ENCODE measurements at places on chromosomes 2 and 18. TPM values are rescaled to one million over a fixed set of nuclear protein-coding genes. Genes with fewer than 3 reads are reported as not detected.

Gene TMEM127
- 97.8 TPM for total RNA-seq

Gene ALPP
- total RNA-seq = not detected

Gene TACR1
- total RNA-seq = not detected

Gene ANKRD23
- 11.5 TPM for total RNA-seq

Gene ADD2
- total RNA-seq = 3.9 TPM

Gene PSMG2
- total RNA-seq = 61.5 TPM

Gene TUBA4B
- total RNA-seq = not detected

Gene C2orf66
- total RNA-seq = not detected

Gene ZNF385B
- 4.9 TPM for total RNA-seq

Gene GKN2
- total RNA-seq = not detected

Gene CXCR1
- total RNA-seq = 0.47 TPM

Gene SCYGR4
- total RNA-seq = not detected

Gene STK39
- total RNA-seq = 18.3 TPM

Gene MALL
- 10.6 TPM for total RNA-seq

Gene SPRED2
- total RNA-seq = 17.5 TPM

DNA sequence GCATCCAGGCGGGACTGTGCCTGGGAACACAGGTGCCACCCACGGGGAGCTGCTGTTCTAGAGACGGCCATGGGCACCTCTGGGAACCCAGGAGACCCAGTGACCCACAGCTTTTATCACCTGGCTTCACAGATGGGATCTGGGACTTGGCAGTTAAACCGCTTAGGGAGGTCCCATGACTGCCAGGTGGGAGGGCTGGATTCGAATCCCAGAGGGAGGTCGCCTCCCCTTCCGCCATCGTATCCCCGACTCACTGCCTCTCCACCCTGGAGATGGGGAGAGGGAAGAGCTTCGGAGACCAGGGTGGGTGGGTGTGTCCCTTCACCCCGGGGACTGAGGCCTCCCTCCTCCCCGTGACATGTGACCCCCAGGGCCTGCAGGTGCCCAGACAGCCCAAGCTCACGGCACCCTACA is 169.4 kb downstream of the RTP5 start:
- no peak for DNase-seq

GRCh38 chr2:158926478-158926948 is 41.9 kb upstream of the TANC1 start:
- no peak for DNase-seq

GRCh38 chr2:28586867-28587266 is 91.0 kb downstream of the PLB1 start:
- DNase-seq = no peak

- DNase-seq = no peak
Observed at GRCh38 chr18:47215554-47216138, 35.8 kb downstream of the SKOR2 start.

GRCh38 chr2:229610872-229611271 is 103.5 kb downstream of the DNER start:
- DNase-seq = no peak

DNA sequence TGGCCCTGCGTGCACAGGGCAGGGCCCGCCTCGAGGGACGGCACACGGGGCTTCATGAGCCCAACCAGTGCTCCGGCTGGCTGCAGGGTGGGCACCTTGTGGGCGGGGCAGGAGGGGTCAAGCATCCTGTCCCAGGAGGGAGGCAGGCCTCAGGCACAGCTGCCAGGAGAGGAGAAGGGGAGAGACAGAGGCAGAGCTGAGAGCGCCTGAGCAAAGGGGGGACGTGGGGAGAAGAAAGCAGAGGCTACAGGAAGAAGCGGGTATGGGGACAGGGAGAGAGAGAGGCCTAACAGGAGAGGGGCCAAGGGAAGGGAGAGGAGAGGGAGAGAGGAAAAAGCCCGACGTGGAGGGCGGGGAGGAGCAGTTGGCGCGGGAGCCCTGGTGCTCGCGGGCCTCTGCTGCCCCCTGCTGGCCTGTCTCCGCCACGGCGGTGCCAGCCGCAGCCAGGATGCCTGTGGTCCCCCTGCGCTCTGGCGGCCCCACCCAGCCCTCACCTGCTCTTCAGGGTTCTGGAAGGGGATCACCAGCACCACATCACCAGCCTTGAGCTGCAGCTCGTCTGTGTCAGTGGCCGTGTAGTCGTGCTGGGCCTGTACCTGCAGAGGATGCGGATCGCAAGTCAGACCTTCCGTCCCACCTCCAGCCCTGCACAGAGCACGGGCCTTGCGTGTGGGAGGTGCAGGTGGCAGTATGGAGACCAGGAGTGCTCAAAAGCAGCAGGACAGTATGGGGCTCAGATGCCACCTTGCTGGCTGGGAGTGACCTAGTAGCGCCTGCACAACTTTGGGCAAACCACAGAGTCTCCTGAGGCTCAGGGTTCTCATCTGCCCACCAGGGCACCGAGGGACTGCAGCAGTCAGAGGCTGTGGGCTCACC is 56.8 kb downstream of the BIN1 start:
- DNase-seq = peak; percentile 47

DNA sequence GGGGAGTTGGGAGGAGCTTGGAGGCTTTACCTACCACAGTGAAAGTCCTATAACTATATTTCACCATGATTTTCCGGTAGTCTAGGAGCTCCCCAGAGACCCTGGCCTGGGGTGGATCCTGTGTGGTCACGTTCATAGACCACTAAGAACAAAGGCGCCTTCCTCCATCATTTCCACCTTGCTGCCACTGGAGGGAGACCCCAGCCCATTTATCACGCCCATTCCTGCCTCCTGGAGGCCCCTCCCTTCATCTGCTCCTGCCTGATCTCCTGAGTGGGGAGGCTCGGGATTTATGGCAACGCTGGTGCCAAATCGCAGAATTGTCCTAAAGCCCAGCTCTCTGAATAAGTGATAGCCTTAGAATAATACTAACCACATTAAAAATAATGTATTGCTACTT is 507.6 kb upstream of the SPHKAP start:
- DNase-seq = no peak

GRCh38 chr2:96325884-96326255 is 753 bp downstream of the ITPRIPL1 start:
- no peak for DNase-seq

DNA sequence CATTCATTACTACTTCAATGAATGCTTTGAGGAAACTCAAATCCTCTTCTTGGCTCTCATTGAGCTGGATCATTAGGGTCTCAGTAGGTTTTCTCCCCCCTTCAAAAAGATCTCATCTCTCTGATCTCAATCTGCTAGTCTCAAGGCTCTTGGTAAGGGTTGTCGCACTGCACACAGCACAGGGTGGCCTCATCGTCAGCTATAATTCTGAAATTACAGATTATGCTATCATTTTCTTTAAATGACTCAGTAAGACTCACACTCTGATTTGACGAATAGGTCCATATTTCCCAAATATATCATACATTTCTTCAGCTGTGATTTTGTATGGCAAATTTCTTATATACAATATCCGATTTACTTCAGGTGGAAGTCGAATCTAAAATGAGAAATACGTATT is 2.3 kb downstream of the SF3B6 start:
- no peak for DNase-seq

DNA sequence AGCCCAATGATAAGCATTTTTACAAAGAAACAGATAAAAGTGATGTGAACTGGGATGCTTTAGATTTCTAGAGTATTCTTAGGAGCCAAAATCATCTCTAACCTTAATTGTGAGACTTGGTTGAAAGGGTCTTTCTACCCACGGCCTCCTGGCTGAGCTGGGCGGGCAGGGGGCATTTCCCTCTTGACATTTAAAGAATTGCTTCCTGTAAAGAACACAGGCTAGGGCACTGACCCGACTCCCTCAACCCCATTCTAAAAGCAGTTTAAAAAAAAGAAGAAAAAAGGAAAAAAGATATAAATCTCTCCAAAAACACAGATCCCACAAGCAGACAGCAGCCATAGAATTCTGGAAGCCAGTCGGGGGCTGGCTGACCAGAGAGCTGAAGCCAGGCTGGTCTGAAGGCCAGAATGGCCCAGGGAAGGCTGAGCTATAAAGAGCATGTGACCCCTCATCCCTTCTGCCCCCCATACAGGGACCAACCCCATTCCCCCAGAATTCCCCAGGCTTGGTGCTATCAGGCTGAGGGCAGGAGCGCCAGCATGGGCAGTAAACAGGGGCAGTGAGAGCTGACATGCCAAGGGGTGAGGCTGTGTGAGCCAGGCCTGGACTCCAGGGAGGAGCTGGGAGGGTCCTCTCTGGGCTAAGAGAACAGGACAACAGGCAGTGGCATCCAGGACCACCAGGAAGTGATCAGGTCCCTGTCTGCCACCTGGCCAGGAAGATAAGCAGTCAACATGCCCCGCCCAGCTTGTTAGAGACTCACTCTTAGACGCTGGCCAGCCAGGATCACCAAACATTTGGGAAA is 188.5 kb downstream of the HDAC4 start:
- DNase-seq = no peak

DNA sequence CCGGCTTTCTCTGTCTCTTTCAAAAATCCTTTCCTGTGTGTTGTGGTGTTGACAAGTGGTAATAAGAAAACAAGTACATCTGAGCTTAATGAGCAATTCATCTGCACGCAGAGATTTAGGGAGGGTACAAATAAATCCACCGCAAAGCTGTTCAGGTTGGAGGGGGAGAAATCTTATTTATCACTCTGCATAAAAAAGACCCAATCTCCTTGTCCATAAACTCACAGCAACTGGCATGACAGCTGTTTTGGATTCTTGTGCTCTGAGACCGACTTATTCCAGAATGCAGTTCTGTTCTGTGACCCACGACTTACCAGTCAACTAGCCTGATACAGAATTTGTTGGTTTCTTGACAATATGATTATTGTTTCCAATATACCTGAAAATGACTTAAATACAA is 380.1 kb downstream of the SOX11 start:
- DNase-seq = no peak

GRCh38 chr2:28643911-28644334 is 107.7 kb upstream of the PPP1CB start:
- DNase-seq = no peak

GRCh38 chr2:182173944-182174622 is 188.4 kb downstream of the PPP1R1C start:
- no peak for DNase-seq

- no peak for DNase-seq
Observed at GRCh38 chr2:112710956-112711750, 9.7 kb upstream of the NT5DC4 start.

- no peak for DNase-seq
Observed at GRCh38 chr2:196112418-196113034, 43.9 kb upstream of the DNAH7 start.

- no peak for DNase-seq
Observed at GRCh38 chr18:29164993-29165599, 988.2 kb upstream of the CDH2 start.

DNA sequence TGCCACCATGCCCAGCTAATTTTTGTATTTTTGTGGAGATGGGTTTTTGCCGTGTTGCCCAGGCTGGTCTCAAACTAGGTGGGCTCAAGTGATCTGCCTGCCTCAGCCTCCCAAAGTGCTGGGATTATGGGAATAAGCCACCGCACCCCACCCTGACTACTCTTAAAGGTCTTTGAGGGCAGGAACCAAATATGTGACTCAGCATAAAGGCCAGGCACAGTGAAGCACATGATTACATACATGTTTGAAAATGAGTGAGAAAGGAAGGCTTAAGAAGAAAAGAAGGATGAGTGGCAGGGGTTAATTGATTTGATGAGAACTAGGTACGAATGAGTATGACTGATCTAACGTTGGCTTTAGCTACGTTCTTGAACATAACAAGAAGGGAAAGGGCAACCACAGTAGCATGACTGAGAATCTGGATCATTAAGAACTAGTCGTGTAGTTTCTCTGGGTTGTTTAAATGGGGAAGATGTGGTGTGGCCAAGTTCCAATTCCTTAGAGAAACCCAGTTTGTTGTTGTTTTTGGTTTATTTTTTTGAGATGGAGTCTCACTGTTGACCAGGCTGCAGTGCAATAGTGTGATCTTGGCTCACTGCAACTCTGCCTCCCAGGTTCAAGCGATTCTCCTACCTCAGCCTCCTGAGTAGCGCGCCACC is 6.8 kb downstream of the RESP18 start:
- no peak for DNase-seq

DNA sequence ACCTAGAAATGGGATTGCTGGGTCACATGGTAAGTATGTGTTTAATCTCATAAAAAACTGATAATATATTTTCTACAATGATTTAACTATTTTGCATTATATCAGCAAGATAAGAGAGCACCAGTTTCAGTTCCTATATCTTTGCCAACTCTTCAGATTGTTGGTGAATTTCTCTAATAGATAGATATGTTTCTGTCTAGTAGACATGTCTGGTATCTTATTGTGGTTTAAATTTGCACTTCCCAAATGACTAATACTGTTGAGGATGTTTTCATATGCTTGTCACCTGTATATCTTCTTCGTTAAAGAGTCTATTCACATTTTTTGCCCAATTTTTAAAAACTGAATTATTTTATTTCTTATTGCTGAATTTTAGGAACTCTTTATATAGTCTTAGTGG is 113.8 kb upstream of the UXS1 start:
- DNase-seq = no peak

DNA sequence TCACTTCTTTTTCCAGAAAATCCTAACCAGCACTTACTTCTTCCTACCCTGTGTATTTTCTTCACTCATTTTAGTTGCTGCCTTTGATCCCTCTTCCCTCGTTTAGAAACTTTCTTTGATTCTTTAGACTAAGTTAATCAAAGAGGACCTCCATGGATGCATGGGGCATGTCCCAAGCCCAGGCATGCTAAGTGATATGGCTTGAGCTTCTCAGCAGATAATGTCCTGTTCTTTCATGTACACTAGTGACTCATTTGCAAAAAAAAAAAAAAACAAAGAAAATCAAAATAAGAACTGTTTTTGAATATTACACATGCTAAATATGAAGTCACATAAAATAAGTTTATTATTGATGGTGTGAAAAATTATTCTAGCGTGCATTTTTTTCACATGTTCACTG is 800.9 kb downstream of the SATB2 start:
- DNase-seq = no peak

DNA sequence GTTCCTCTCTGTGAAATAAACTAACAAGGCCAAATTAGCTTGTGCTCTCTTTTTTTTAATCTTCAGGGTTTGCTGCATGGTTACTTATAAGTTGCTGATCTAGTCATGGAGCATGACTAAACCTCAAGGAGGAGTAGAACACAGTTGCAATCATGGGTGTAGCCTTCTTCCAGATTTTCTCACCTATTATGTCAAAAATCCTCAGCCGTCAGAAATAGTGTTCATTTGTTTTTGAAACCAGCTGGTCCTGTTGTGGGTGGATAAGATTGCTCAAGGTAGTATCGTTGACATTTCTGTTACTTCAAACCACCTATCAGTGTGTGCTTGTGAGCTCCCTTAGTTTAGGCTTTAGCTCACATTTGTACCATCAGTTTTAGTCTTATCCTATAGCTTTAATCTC is 11.2 kb downstream of the RELCH start:
- no peak for DNase-seq

All from heart left ventricle (tissue), 16 donors.